GM23248 (cell line): ENCODE measurements at places on chromosomes 2 and 18.

DNA sequence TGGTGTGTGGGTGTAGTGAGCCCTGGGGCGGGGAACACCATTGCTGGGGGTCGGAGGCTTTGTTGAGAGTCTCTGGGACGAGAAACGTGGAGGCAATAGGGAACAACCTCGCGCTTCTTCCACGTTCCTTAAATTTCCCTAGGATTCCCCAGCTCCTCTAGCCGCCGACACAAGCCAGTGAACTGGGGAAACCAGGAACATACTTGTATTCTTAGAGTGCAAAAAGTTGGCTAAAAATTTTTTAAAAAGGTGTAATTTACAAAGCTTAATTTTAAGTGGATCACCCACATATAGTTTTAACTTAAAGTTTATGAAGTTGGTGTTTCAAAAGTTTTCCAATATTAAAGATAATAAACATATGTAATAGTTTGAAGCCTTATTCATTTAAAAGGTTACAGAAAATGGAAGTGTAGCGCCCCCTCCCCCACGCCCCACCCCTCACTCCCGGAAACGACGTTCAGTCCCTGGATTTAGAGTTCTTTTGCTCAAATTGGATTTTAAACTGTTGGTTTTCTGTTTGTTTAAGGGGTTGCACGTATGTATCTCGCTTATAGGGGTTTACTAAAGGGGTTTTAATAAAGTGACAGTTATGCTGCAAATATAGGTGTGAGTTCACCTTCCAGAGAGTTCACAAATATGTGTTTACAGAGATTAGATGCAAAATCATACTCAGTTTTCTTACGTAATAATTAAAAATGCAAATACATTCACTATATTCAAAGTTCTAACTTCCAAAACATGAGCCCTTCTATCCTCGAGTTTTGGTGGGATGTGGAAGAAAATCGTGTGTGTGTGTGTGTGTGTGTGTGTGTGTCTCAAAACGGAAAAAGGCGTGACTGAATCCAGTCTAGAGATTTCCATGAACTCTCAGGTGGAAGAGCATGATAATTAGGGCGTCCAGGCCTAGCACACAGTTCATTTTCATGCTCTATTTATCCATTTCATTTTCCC, 872 bp downstream of the DSG2 start:
- DNase-seq: no peak

DNA sequence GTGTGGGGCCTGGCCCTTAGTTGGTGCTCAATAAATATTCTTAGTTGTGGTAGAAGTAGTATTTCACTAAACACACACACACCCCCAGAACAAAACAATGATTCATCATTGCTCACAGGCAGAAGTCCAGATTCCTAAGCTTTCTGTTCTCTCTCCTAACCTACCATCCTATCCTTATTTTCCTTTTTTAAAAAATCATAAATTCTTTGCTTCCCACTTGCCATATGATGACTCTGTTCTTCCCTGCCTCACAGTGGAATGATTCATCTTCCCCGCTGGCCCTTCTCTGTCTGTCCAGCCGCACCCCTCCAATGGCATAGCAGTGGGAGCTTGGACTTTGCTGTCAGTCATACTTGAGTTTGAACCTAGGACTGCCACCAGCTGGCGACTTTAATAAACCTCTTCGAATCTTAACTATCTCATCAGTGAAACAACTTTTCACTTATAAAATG, 5.2 kb downstream of the EML6 start:
- DNase-seq: peak; percentile 93

GRCh38 chr2:105328281-105329196, 996 bp downstream of the TGFBRAP1 start:
- peak; percentile 23 for DNase-seq

- peak; percentile 25 for DNase-seq
Observed at GRCh38 chr2:96500385-96501066, 4.6 kb downstream of the NEURL3 start.

DNA sequence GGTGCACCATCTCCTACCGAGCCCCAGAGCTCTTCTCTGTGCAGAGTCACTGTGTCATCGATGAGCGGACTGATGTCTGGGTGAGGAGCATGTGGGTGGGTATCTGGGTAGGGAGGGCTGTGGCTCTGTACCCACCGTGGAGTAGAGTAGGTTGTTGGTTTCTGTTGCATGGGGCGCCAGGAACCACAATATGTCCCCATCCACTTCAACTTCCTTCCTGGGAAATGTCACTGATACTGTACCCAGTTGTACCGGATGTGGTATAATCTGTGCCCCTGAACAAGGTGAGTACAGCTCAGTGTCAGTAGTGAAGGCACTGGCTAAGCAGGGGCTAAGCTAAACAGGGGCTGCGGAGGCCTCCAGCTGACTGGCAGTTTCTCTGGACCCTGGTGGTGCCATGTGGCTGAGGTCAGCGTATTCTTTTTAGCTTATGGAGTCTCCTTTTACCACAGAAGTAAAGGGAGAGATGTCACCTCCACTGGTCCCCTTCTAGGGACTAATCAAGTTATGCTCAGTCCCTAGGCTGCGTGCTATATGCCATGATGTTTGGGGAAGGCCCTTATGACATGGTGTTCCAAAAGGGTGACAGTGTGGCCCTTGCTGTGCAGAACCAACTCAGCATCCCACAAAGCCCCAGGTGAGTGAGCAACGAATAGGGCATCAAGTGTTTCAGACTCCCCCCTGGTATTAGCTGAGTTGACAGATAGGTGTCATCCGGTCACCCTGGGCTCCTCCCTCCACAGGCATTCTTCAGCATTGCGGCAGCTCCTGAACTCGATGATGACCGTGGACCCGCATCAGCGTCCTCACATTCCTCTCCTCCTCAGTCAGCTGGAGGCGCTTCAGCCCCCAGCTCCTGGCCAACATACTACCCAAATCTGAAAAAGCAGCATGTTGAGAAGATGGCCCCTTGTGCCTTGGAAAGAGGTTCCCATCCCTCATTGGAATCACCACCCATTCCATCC, 2.7 kb downstream of the STK16 start:
- no peak for DNase-seq

DNA sequence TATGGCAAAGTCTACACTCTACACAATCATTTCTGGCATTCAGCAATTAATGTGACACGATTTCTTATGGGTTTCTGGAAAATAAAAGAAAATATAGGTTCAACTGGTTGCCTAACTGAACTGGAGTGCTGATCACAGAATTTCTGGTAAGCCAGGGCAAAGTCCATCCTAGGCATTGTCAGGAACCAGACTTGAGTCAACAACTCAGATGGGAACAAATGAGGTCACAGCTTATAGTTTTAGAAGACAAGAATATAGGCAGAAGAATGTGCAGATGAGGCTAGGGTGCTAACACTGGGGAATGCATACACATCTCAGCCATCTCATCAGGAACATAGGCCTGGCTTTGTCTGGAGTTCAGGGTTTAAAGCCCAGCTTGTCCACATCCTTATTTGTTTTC, 317.2 kb upstream of the ID2 start:
- DNase-seq: no peak

DNA sequence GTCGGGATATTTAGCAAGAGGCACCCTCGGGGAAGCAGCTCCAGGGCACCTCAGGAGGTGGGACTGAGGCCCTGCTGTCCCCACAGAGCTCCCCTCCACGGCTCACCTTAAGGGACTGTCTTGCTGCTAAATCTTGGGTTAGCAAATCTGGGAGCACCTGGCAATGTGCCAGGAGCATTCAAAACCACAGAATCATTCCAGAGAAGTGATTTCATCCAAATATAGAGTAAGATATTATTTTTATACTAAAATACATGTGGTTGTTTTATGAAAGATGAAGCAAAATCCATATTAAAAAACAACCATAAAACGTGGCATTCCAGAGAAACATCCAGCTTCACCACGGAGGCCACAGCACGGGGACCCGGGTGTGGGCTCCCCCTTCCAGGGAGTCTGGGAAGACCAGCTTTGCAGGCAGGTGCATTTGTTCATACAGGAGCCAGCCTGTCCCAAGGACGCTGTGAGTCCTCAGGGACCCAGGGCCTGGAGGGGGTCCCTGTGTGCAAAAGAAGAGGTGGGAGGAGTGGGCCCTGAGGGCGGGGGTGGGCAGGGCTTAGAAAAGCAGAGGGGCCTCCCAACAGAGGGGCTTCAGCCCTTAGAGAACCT, 16.3 kb downstream of the HS1BP3 start:
- DNase-seq: peak; percentile 64

DNA sequence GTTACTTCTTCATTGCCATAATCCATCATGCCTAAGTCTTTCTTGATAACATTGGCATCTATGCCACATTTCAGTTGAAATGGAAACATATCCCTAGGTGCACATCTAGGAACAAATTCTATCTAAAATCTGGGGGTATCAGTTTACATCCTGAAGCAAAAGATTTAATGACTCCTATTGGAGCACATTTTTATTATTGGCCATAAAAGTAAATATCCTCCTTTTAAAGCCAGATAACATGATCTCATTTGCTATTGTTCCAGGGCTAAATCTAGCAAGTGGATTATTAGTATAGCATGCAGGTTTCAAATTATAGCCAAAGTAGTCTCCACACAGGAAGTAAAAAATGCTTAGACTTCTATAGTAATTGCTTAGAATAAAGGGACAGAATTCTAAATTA, 193.2 kb downstream of the CDH2 start:
- no peak for DNase-seq

DNA sequence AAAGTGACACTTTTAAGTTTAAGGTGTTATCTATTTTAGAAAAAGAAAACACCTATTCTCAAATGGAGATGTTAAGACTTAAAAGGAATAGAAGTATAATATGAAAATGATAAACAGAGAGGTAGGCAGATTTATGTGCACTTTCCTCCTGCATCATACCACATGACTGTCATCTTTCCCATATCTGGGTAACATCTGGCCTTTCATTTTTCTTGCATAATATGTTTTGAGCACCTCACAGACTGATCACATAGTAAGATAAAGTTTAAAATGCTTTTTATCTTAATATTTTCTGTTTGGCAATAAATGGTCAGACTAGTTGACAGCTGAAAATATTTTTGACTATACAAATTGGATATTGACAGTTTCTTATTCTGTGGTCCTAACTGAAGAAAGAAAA, 1852.1 kb upstream of the PIK3C3 start:
- DNase-seq: no peak

- DNase-seq: no peak
Observed at GRCh38 chr18:26864658-26865057, 849 bp downstream of the AQP4 start.

DNA sequence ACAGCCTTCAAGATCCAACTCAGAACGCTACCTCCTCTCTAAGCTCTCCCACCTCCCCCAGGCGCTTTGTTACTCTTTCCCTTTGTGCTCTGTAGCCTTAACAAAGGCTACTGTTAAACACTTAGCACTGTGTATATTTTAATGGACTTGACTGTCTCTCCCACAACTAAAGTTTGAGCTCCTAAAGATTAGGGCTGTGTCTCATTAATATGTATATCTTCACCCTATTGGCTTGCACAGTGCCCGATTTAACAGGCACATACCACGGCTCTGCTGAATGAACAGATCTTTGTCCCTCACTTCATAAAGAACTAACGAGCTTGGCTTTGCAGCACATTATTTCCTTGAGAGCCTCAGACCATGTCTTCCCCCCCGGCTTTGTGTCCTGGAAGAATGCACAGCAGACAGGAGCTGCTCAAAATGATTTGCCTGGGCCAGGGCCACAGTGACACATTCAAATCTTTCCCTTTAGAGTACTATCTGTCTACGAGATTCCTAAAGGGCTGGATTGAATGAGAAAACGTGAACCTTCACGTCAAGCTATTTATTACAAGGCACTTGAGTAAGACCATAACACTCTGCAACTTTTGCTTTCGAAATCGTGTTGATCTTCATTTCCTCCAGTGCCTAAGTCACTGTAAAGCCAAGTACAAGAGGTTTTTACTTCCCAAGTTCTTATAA, 22.1 kb downstream of the ABHD3 start:
- DNase-seq: peak; percentile 76
